ENCODE measurements at places on chromosomes 2 and 18.

DNA sequence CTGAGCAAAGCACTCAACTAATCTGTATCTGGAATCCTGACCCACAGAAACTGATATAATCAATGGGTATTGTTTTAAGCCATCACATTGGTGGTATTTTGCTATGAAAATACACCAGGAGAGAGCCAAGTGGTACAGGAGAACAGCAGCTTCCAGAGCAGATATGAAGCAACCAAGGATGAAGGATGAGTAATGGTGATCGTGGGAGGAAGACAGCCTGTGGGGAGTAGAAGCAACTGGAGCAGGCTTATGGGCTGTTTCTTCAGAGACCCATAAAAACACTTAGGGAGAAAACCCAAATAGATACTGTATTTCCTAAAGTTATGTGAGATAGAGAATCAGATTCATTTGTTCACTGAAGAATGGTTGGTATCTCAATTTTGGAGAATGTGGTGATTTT is 330.8 kb downstream of the NUP35 start:
- no peak for DNase-seq

DNA sequence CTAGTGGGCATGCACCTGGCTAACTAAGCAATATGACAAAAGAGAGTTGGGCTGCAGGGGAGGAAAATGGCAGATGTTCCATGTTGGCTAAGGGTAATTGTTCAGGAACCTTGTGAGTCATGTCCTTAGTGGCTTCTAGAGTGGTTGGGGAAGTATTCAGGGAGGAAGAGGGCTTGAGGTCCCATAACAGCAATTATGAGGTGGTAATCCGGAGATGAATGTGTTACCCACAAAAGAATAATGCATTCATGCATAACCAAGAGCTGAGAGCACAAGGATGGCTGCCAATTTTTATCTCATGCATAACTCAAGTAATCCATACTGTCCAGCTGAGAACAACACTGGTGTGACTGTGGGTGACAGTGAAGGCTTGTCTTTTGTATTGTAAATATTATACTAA is 42.9 kb downstream of the TMEFF2 start:
- DNase-seq, result no peak

GRCh38 chr2:8538531-8538930 is 143.3 kb upstream of the ID2 start:
- no peak for DNase-seq

- DNase-seq, result no peak
These were observed 9.3 kb upstream of the KCNE4 start for GRCh38 chr2:223042704-223043118.

DNA sequence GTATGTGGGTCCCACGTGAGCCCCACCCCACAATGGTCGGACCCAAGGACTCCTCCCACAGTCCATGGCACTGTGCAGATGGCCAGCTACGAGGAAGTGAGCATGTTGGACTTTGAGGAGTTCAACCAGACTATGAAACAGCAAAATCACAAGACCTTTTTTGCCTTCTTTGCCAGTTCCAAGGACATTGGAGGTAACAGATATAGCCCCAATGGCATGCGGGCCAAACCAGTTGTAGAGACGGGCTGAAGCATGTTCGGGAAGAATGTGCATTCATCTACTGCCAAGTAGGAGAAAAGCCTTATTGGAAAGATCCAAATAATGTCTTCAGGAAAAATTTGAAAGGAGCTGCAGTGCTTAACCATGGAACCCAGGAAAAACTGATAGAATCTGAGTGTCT is 12.6 kb downstream of the DNER start:
- no peak for DNase-seq

Measured in stimulated activated CD8-positive, alpha-beta memory T cell treated with anti-CD3 and anti-CD28 coated beads, Interleukin-15, amount 100 ng/mL, for 24 hours (primary cell).